CD4-positive, alpha-beta memory T cell (primary cell): ENCODE measurements at places on chromosomes 12 and 14. TPM values are rescaled to one million over a fixed set of nuclear protein-coding genes. Genes with fewer than 3 reads are reported as not detected.

Gene PNP
- 108 TPM for total RNA-seq

Gene SERPINA10
- not detected for total RNA-seq

Gene G2E3
- total RNA-seq = 26.4 TPM

Gene SPIC
- total RNA-seq = not detected

Gene SRRM4
- not detected for total RNA-seq

Gene ADIPOR2
- total RNA-seq = 35.7 TPM

Gene SERPINA12
- not detected for total RNA-seq

Gene CLEC4C
- not detected for total RNA-seq

Gene PRKD1
- not detected for total RNA-seq

Gene SEL1L
- 65.7 TPM for total RNA-seq

Gene DHH
- total RNA-seq = 0.44 TPM
